ENCODE measurements at places on chromosomes 2 and 18.

DNA sequence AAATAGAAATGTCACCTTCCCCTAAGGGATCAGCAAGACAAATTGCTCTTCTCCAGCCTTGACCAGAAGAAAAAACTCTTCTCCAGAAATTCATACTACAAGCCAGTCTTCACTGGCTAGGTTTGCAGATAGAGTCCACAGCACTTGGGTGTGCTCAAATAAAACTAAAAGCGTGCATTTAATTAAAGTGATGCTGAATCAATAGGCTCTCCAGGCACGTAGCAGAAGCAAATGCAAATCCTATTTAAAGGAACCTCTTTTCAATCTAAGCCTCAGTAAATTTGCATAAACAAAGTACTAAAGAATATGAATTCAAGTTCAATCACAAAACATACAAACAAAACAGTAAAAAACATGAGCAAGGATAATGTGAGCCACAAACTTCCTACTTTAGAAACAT is 744.4 kb upstream of the FANCL start:
- DNase-seq = no peak

GRCh38 chr18:33717339-33717738 is 139.3 kb downstream of the ASXL3 start:
- DNase-seq = no peak

DNA sequence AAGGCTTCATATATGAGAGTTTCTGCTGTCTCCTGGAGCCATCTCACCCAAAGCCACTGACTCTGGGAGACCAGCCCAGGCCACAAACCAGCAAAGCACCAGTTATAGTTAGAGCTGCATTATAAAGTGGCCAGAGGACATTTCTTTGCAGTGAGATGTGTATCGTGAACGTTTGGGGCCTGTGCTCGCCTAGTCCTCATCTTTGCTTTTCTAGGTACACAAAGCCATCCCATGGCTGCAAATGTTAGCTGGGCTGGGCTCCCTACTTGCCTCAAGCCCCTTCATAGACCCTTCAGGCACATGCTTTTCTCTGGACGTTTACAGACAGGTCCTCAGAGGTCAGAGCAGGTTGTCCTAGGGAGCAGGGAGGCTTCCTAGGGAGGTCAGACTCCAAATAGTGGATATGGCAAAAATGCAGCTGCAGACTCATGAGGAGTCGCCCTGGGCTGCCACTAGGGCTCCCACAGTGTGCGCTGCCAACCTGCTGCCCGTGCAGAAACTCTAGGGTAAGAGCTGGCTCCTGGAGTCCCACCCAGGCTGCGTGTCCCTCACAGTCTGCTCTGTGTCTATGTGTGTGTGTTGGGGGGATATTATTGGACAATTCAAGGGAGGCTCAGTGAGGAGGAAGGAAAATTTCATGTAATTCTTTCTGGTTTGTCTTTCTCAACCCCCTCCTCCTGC is 141.0 kb downstream of the RPIA start:
- no peak for DNase-seq

- DNase-seq = no peak
Measured at GRCh38 chr2:213932-214693, 49.7 kb downstream of the SH3YL1 start.

- DNase-seq = no peak
Measured at GRCh38 chr2:7800031-7800430, 881.8 kb upstream of the ID2 start.

DNA sequence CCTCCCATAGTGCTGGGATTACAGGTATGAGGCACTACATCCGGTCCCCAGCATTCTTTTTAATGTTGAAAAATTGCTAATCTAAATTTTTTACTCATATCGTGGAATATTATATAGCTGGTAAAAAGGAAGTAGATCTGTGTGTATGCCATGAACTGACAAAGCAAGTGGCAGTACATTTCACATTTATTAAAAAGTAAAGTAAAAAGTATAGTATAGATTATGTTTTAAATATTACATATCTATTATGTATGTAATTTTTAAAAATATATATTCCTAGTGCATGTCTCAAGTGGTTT is 25.1 kb downstream of the PLEKHB2 start:
- no peak for DNase-seq

- no peak for DNase-seq
Measured at GRCh38 chr2:236155406-236155805, 12.8 kb downstream of the GBX2 start.

DNA sequence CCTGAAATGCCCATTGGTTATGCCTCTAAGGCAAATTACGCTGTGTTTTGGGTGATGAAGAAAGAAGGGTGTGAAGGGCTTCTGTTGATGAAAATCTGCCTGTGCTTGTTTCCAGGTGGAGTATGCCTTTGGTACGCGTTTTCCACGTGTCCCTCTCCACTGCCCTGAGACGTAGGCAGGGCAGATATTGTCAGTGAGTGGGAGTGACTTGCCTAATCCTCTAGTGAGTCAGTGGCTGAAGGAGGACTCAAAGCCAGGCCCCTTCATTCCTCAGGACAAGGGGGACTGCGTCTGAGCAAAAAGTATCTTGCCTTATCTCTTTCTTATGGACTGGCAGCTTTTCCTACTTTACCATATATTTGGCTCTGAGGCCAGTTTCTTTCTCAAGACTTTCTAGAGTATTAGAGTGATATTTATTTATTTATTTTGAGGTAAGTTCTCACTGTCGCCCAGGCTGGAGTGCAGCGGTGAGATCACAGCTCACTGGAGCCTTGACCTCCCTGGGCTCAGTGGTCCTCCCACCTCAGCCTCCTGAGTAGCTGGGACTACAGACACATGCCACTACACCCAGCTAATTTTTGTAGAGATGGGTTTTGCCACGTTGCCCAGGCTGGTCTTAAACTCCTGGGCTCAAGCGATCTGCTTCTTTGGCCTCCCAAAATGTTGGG is 10.2 kb downstream of the RALB start:
- no peak for DNase-seq

GRCh38 chr2:60544062-60544461 is 9.4 kb downstream of the BCL11A start:
- DNase-seq = no peak

DNA sequence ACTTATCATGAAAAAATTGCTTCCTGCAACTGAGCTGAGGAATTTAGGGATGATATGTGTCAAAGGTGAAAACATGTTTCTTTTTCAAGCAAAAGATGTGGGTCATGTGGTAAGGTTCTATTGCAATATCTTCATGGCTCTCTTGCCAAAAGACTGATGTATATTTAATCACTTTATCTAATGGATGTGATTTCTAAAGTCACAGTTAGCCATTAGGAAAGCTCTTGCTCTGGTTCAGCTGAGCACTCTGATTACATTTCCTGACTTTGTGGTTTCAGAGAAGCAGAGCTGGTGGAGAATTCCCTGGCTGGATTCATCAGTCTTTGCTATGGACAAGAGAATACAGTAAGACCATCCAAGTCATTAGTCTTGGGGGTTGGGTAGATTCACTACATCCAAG is 24.4 kb downstream of the SCN9A start:
- no peak for DNase-seq

- no peak for DNase-seq
Measured at GRCh38 chr2:67854798-67855197, 208.0 kb downstream of the C1D start.

DNA sequence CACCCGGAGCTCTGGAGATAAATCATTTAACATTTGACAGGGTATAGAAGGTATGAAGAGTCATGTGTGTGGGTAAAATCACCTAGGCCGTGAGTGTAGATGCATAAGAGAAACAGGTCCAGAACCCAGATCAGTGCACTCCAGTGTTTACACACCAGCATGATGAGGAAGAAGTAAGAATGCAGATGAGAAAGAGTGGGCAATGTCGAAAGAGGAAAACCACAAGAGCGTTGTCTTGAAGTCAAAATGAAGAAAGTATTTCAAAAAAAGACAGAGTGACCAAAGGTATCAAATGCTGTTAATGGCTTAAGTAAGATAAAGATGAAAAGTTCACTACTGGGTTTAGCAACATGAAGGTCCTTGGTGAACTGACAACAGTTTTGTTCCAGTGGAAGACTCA is 32.0 kb upstream of the PLB1 start:
- no peak for DNase-seq

DNA sequence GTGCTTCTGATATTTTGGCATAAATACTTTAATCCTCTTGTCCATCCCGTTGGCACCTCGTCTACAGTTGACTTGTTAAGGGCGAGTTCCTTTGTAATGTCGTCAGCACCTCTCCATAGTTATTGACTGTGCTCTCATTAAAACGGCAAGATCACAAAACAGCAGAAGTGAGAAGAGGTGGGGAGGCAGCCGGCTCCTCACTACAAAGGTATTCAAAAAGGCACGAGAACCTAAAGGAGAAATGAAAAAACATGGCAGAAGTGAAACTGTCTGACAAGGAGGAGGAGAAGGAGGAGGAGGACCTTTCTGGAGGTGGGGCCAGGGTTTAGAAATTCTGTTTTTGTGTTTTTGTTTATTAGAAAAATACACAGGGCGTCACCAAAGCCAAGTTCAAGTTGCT is 235.6 kb downstream of the BCL11A start:
- no peak for DNase-seq

DNA sequence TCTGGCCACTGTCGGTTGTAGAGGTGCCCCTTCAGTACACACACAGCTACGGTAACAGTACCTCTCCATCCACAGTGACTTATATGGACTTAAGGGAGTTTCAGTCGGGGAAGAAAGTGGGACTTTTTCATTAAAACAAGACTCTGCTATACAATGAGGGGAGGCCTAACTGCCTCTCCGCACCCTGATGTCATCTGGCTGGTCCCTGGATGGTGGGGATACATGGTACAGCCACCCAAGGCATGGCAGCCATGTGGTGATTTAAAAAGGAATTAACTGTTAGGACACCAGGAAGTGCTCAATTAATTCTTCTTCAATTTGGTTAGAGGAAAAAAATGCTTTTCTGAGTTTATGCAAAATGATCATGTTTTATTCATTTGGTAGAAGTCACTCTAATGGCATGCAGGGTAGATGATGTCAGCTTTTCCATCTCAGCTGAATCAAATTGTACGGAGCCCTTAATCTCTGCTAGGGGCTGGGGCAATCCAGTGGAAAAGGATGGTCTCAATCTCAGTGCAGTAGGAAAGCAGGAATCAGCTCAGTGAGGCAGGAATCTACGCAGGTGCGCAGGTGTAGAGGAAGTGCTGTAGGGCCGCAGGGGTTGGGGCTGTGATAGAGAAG is 243.9 kb downstream of the PRKCE start:
- DNase-seq = no peak

DNA sequence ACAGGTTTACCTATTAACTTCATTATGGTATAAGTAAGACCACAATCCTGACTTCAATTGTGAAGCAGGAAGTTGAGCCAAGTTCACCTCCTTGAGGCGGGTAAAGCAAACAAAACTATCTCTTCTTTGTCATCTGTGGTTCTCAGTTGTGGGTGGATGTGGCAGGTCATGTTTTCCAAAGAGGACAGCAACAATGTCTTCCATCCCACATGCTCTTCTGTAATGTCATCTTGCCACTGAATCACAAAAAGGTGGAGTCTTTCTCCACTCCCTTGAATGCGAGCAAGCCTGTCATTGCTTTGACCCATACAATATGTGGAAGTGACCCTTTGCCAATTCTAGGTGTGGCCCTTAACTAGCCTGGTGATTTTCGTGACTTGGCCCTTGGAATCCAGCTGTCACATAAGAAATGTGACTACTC is 98.7 kb downstream of the GRB14 start:
- no peak for DNase-seq

- no peak for DNase-seq
Measured at GRCh38 chr2:12340164-12340563, 376.6 kb upstream of the TRIB2 start.

DNA sequence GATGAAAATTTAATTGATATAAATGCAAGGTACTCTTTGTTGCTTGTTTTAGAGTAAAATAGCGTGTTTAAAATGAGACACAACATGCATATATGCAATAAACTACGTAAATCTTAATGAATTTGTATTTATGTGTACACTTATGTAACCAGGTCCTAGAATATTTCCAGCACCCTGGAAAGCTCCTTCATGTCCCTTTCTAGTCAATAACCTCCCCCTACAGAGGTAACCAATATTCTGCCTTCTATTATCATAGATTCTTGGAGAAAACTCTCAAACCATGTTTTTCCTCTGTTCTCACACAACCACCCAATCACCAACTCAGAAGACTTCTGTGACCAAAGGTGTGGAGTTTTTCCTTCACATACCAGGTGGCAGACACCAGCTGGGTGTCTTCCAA is 79.6 kb upstream of the THUMPD2 start:
- DNase-seq = no peak

DNA sequence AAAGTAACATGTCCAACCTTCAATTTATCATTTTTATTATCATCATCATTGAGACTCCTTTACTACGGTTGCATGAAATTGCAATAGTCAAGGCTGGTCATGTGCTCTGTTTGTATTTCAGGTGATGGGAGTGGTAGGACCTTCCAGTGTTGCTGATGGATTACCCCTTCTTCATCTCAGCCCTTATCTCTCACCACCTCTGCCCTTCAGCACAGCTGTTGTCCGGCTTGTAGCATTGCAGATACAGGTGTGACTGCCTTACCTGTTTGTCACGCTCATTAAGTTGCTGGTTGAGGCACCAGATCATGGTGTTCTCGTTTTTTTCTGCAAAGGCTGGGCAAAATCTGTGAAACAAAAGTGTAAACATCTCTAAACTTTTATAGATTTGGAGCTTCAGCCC is 31.7 kb upstream of the RPE start:
- DNase-seq = no peak

GRCh38 chr18:45951016-45951714 is 16.0 kb downstream of the EPG5 start:
- no peak for DNase-seq

- DNase-seq = no peak
Measured at GRCh38 chr2:62966991-62967390, 83.6 kb upstream of the OTX1 start.

GRCh38 chr2:137961602-137962001 is 2.7 kb upstream of the HNMT start:
- DNase-seq = no peak

DNA sequence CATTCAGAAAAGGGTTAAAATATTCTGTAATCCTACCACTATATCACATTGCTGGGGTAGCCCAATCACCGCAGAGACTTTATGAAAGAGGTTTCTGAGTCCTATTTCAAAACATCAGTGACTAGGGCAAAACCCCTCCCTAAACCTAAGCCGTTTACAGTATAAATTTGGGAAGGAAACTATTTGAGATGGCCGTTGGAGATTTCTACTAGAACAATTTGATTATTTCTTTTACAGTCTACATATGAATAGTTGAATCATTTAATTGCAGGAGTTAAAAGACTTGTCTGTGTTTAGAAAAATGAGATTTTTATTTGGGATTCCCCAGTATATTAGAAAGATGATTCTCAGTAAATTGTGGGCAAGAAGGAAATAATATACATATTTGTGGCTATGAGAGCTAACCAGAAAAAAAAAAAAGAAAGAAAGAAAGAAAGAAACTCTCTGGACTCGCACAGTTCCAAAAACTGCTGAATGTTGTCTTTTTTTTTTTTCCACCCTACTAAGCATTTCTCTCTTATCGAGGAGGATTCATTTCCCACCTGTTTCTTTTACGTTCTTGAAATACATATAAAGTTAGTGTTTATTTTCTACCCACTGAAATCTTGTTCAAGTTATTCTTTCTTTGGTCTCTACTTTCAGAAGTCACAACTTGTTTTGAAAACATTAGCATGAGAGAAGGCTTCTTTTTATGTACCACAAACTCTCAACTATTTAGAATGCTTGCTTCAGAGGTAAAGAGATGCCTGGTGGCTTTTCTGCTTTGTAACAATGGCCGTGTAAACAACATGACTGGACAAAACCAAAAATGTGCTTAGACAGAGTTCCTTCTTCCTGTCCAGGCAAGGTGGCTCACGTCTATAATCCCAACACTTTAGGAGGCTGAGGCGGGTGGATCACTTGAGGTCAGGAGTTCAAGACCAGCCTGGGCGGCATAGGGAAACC is 65.9 kb downstream of the BCL2 start:
- DNase-seq = no peak

- no peak for DNase-seq
Measured at GRCh38 chr18:47151439-47151838, 1.1 kb upstream of the HDHD2 start.

- no peak for DNase-seq
Measured at GRCh38 chr18:9062418-9062751, 40.1 kb upstream of the NDUFV2 start.
